ENCODE measurements at places on chromosomes 1 and 21. TPM values are rescaled to one million over a fixed set of nuclear protein-coding genes. Genes with fewer than 3 reads are reported as not detected.

The RNF186 gene
- polyA plus RNA-seq, result 0.14 TPM

The C1orf94 gene
- polyA plus RNA-seq, result not detected

The FCRL5 gene
- 0.06 TPM for polyA plus RNA-seq

The OR10T2 gene
- polyA plus RNA-seq, result not detected

DNA sequence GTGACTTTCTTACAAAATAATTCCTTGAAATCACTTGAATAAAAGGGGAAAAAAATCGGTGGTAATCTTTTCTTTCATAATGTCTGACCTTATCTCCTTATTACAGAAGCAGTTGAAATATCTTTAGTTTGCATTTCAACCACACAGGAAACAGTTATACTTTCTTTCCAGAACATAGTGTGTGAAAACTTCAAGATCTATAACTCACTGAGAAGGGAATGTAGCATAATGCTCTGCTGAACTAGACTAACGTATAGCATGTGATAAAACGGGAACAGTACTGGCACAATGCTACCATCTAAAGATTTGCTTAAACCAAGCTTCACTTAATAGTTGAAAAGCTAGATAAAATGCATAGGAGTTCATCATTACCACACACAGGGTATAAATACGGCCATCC lies 45.0 kb downstream of the VAV3 start:
- DNase-seq, result no peak

DNA sequence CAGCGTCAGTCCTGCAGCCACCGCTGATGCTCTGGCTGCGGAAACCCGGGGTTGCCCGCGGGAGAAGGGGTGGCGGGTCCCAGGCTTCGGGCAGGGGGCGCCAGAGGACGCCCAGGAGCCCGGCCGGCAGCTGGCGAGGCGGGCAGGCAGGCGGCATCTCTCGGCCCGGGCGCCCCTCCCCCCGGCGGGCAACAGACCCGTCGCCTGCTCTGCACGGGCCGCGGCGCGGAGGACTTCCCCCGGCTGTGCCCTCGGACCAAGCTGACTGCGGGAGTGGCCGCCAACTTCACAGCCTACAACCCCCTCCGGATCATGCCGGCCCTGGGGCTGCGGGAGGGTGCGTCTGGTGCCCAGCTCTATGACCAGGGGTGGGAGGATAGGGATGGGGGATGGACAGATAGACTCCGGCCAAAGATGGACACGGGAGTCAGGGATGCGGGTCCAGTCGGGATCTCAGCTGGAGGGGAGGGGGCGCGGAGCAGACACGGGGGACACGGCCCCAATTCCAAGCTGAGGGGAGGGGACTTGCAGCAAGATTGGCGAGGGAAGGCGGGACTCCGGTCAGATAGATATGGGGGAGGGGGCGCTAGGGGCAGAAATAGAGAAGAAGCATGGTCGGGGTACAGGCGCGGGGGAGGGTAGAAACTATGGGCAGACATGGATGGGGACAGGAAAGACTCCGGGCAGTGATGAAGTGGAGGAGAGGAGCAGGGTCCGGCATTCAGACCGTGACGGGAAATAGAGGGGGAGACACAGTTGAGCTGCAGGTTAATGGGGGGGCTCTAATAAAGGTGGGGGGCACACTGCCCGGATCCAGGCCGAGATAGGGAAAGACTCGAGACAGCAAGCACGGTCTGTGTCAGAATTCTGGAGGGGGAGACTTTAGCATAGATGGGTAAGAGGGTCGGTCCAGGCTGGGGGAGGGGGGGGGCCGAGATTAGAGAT lies 1.1 kb downstream of the ADGRB2 start:
- no peak for DNase-seq

DNA sequence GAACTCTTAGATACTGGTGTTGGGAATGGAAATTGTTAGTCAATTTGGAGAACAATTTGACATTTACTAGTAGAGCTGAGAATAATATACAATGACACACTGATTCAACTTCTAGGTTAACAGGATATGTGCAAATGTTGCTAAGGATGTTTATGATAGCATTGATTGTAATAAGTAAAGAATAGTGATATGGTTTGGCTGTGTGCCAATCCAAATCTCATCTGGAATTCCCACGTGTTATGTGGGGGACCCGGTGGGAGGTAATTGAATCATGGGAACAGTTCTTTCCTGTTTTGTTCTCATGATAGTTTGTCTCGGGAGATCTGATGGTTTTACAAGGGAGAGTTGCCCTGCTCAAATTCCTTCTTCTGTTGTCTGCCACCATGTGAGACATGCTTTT lies 302.4 kb upstream of the TMPRSS15 start:
- DNase-seq, result no peak
